Upper lobe of left lung (tissue), 6 donors: ENCODE measurements at places on chromosomes 2 and 18. TPM values are rescaled to one million over a fixed set of nuclear protein-coding genes. Genes with fewer than 3 reads are reported as not detected.

DNA sequence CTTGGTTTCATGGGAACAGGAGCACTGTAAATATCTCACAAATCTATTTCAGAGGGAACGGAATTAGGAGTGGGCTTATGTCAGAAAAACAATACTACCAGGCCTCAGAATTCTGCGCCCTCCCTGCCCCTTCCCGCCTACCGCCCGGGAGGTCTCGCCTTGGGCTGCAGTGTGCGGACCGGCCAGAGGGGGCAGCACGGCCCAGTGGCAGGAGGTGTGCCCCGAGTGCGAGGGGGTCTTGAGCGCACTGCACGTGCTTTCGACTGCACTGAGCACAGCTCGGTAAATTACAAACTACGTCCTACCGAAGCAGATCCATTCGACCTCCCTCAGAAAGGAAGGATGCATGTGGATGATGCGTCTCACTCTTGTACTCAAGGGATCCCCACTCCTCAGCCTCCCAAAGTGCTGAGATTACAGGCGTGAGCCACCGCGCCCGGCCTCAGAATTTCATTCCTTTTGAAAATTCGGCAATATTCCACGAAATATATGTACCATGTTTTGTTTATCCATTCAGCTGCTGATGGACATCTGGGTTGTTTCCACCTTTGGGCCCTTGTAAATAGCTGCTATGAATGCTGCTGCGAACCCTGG, 297.0 kb downstream of the BCL2 start:
- no peak overlapping the region for H3K4me3 ChIP-seq
- H3K36me3 ChIP-seq, result no peaks in the 10 kb centered on the region
- no peaks in the 10 kb centered on the region for H3K4me1 ChIP-seq
- H3K27ac ChIP-seq, result no peak overlapping the region

Gene TXNDC2
- total RNA-seq, result not detected

Gene GKN1
- total RNA-seq, result not detected

Gene DTYMK
- 22.2 TPM for total RNA-seq

Gene BUB1
- total RNA-seq, result 4.1 TPM

Gene PDE6D
- 16.4 TPM for total RNA-seq

- H3K4me3 ChIP-seq, result no peak overlapping the region
- no peak overlapping the region for H3K27ac ChIP-seq
- H3K4me1 ChIP-seq, result no peaks in the 10 kb centered on the region
- no peaks in the 10 kb centered on the region for H3K36me3 ChIP-seq
- DNase-seq, result no peak
Measured at GRCh38 chr2:149380205-149380604, 49.8 kb downstream of the LYPD6 start.

DNA sequence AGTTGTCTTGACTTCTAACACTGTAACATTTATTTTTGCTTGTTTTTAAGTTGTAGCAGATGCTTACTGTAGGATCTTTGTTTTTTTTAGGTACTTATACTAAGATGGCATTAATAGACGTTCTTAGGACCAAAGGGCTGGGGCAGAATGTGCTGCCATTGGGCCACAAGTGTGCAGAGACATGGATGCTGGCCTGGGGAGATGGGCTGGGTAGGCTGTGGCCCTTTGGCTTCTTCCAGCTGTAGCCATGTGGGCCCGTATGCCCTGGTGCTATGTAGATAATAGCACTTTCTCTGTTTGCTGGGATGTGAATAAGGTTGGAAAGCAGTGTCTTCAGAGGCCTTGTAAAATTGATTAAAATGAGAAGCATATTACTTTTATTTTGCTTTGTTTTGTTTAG, 18.8 kb downstream of the RAB31 start:
- H3K4me3 ChIP-seq, result no peak overlapping the region
- peaks cover 10% of the 10 kb centered on the region for H3K36me3 ChIP-seq
- no peak overlapping the region for H3K27ac ChIP-seq
- no peaks in the 10 kb centered on the region for H3K4me1 ChIP-seq
- no peaks in the 10 kb centered on the region for H3K27me3 ChIP-seq

Gene NLRC4
- 8.7 TPM for total RNA-seq

- H3K27ac ChIP-seq, result no peak overlapping the region
- peaks cover 4% of the 10 kb centered on the region for H3K4me1 ChIP-seq
- no peaks in the 10 kb centered on the region for H3K27me3 ChIP-seq
- DNase-seq, result no peak
Measured at GRCh38 chr2:68839260-68839833, 31.9 kb downstream of the BMP10 start.

GRCh38 chr18:12442946-12443345, 35.2 kb downstream of the PRELID3A start:
- no peak overlapping the region for H3K27ac ChIP-seq
- H3K36me3 ChIP-seq, result no peaks in the 10 kb centered on the region
- H3K4me3 ChIP-seq, result no peak overlapping the region
- no peaks in the 10 kb centered on the region for H3K27me3 ChIP-seq
- DNase-seq, result no peak

DNA sequence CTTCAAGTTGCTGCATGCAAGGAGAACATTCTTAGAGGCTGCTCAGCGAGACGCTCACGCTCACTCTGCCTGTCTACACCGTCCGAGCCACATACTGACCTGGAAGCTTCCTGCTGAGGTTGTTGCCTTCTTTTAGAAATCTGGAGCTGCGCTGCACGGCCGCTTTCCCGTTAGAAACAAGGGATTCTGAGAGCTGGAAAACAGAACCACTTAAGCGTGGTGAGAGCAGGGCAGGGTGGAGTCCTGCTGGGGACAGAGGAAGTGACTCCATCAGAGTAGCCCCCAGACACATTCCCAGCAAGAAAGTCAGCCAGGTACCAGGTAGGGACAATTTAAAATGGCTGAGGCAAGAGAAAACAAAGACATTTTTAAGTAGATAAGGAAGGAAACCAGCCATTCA, 135.2 kb downstream of the LAMA1 start:
- no peaks in the 10 kb centered on the region for H3K4me1 ChIP-seq
- no peak overlapping the region for H3K4me3 ChIP-seq
- no peak overlapping the region for H3K27ac ChIP-seq
- no peaks in the 10 kb centered on the region for H3K36me3 ChIP-seq
- H3K27me3 ChIP-seq, result no peaks in the 10 kb centered on the region

Gene NYAP2
- total RNA-seq, result 2.4 TPM

DNA sequence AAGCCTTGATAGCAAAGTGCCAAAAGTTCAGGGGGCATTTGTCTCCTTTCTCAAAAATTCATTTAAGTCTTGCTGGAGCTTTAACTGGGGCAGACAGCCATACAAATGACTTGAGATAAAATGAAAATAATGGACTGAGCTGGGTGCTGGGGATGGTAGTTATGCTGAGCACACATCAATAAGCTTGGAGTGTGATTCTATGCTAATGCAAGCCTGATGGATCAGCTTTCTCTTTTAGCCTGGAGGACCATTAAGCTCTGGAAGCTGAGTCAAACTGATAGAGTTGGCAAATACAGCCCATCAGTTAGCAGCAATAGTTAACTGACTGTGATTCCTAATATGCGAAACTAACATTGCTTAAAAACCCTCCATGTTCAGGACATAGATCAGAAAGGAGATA, 98.0 kb downstream of the CAMKMT start:
- H3K36me3 ChIP-seq, result no peaks in the 10 kb centered on the region
- DNase-seq, result no peak

Gene CCDC68
- 12.4 TPM for total RNA-seq
